ENCODE measurements at places on chromosomes 6 and 20.
A peak's percentile ranks its signal among the peaks of the same experiment; 100 is the strongest.

- DNase-seq, result no peak
Measured at GRCh38 chr6:90413396-90413795, 116.8 kb upstream of the BACH2 start.

- no peak for DNase-seq
Measured at GRCh38 chr6:16474772-16475493, 236.5 kb downstream of the GMPR start.

DNA sequence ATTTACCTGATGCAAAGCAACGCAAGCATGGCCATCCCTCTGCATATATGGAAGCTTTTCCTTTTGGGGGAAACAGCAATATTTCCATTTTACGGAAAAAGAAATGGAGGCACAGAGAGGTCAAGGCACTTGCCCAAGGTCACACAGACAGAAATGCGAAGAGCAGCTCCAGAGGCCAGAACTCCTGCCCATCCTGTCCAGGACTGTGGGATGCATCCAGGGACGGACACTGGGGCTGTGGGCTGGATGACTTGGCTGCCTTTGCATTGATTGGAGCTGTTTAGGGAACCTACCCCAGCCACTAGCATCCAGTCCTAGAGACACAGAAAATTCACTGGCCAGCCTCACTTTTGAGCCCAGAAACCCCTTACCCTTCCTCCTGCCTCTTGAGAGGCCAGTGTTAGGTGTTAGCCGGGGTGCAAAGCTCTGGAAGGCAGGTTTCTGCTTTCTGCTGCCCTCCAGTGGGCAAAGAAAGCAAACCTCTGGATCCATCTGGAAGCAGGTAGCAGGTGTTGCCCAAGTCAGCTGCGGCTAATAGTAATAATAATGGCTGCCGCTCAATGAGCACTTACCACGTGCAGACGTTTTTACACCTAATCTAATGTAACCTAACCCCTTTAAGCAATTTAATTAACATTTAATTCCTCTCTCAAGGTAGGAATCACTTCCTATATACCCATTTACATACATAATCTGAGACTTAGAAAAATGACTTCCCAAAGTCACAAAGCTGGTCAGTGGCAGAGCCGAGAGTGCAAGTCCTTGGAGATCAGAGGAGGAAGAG, 31.7 kb upstream of the CCN5 start:
- peak; percentile 43 for DNase-seq

DNA sequence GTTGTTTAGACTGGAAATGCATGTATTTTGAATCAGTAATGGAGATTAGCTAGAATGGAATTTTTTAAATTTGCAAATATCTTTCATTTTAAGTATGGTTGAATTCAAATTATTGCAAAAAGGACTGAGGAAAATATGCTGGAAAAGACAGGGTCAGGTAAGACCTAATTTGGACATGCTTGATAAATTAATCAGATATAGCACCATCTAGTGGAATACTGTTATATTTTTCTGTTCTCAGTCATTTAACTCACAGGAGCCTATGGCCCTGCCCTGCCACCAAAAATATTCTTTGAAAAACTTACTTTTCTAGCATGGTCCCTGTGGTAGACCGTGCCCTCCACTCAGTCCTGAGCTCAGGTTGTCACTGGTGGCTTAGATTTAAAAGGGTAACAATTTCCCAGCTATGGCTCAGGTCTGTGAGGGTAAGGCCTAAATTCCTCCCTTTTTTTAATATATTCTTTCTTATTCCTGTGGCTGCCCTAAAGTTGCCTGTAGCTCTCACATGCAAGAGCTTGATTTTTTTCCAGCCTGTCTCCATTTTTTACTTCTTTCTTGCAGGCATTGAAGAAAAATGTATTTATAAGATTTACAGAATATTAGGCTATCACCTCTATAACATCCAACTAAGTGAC, 25.3 kb upstream of the KIAA1586 start:
- DNase-seq, result peak; percentile 42

GRCh38 chr6:15362274-15363160, 116.6 kb downstream of the JARID2 start:
- no peak for DNase-seq

GRCh38 chr6:107493158-107494057, 3.5 kb downstream of the SOBP start:
- peak; percentile 30 for DNase-seq

GRCh38 chr20:22615425-22615824, 31.1 kb upstream of the FOXA2 start:
- no peak for DNase-seq

GRCh38 chr6:108442770-108443520, 117.8 kb upstream of the FOXO3 start:
- peak; percentile 47 for DNase-seq

DNA sequence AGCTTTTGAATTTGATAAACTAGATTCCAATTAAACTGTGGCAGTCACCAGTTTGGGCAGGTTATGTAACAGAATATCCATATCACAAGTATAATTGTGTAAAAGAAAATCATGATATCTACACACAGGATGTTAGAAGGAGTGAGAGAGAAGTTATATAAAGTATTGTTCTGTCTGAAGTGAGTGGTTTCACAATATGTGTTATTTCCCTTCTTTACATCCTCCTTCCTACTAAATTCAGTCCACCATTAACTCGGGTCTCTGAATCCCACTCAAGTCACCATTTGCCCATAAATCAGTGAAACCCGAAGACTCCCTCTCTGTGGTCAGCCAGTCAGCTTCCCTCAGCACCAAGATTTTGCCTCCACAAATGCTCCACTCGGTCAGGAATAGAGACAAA, 796 bp downstream of the HLA-DQB1 start:
- peak; percentile 17 for DNase-seq

- DNase-seq, result no peak
Measured at GRCh38 chr20:2248837-2249236, 47.0 kb upstream of the TGM3 start.

DNA sequence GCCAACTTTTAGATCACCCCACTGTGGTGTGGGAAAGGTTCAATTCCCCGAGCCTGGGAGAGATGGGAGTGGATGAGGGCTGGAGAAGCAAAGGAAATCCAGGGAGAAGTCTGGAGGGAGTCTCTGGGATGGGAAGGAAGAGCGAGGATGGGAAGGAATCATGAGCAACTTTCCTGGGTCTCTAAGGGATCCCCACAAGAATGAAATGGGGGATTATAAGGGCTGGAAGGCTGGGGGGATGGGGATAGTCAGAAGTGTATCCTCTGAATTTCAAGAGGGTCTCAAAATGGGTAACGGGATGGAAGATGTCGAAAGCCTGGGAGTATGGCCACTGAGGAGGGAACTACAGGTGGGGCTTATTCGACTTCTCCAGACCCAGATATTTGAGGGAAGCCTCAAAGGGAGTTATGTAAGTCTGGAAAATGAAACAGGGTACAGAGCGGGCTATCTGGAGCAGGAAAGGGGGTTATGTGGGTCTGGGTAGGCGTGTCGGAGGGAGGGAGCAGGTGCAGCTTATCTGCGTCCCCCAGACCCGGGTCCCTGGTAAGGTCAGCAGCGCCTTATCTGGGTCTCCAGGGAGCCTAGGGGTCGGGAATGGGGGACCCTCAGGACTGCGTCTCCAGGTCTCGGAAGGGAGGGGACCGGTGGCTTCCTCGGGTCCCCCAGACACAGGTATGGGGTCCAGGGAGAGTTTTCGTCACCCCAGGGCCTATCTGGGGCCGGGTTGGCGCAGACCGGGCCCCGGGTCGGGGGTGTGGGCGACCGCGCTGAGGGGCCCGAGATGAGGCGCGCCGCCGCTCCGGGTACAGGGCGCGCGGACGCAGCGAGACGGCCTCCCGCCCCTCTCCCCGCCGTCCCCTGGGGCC, 550 bp downstream of the PLAGL2 start:
- no peak for DNase-seq

DNA sequence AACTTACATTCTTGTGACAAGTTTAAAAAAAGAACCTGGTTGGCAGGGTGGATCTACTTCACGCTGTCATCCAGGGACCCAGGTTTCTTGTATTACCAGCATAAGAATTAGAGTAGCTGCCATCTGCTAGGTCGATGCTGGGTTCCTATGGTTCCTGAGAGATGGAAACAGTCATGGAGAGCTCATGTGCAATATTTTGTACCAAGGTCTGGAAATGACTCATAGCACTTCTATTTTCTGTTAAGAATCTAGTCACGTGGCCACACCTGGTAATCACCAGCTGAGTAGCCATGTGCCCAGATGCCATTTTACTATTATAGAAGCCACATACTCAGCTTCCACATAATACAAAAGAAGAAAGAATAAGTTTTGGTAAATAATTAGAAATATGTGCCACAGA, 171.3 kb downstream of the CD83 start:
- DNase-seq, result no peak

DNA sequence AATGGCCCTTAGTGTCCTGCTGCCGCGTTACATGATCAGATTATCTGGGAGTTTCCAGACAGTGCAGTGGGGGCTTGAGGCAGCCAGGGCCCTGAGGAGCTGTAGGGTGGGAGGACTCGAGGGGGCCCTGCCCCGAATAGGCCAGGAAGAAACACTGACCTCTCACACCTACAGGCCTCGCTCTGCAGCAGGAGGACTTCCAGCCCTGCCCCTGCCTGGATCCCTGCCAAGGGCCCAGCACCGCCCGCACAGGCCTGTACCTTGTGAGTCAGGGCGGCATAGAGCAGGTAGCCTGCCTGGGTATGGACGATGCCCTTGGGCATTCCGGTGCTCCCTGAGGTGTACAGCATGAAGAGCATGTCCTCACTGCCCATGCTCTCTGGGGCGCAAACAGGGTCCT, 30.1 kb upstream of the APMAP start:
- no peak for DNase-seq

DNA sequence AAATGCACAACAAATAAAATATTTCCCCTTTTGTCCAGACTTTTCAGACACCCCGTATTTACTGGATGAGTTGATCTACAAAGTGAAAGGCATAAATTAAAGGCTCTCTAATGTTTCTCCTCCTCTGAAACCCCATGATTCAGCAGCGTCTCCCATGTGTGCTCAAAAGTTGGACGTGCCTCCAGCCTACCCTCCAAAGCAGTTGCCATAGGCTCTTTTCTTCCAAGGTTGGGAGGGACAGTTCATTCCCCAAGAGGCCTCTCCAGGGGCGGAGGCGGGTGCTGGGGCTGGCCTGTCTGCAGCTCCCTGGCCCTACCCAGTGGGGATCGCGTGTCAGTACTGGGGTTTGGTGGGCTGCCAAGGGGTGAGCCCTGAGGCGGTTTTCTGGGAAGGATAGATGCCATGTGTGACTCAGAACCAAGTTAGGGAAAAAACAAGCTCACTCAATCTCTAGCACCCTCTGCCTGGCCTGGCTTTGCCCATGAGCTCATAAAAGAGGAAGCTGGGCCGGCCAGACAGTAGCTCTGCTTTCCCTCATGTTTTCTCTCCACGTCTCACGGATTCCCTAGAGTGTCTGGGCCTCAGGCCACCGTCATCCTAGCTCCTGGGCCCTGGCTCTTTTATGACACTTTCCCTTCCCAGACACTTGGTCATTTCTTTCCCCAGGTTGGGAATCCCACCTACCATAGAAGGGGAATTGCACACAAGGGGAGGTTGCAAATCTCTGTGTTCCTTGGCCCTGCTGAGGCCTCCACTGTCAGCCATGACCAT, 8.0 kb upstream of the IER3 start:
- DNase-seq, result peak; percentile 83

DNA sequence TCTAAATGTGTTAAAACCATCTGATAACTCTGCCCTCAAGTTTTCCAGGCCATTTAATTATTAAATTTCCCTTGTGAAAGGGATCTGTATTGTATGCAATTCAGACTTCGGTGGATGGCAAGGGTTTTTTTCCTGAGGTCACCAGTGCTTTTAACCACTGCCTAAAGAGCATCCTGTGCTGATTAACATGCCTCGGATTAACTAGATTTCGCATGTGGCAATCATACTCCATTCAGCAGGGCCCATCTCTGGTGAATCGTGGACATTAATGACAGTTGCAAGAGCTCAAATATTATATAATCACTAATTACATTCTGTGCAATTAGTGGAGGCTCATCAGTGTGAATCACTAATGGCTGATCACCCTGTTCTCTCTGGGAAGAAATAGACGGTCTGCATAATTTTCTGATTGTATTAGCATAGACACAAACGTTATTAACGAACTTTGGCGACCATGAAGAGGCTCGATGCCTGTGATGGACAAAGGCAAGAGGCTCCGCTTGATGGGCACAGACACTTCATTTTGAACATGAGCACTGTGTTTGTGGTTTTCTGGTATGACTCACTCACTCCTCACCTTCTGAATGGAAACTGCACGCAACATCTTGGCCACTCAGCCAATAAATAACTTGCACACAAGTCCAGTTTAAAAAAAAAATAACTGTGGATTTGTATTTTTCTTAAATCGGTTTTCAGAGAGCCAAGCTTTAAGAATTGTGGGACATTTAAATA, 31.4 kb downstream of the LINC00237 start:
- DNase-seq, result peak; percentile 58

GRCh38 chr20:17507032-17507431, 24.1 kb downstream of the BFSP1 start:
- DNase-seq, result no peak

GRCh38 chr6:27111743-27112142, 135.8 kb upstream of the PRSS16 start:
- no peak for DNase-seq

- no peak for DNase-seq
Measured at GRCh38 chr6:90193359-90193758, 103.3 kb downstream of the BACH2 start.

- DNase-seq, result no peak
Measured at GRCh38 chr6:163419413-163420288, 5.1 kb downstream of the QKI start.

DNA sequence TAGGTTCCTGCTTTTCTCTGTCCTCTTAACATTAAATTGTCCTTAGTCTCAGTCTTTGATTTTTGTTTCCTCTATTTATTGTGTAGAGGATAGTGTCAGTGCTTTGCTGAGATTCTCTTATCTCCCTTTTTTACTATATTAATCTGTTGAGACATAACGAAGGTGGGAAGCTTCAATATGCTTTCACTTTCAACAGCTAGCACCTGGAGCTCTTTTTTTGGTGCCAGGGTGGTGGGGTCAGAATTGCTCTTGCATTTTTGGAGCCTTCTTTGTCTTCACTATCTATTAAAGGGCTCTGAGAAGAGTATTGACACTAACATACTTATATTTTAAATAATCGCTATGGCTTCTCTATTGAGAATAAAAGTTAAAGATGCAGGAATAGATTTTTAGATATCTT, 97.1 kb upstream of the EPHA7 start:
- DNase-seq, result no peak

GRCh38 chr6:84687431-84687830, 77.0 kb downstream of the TBX18 start:
- DNase-seq, result no peak

DNA sequence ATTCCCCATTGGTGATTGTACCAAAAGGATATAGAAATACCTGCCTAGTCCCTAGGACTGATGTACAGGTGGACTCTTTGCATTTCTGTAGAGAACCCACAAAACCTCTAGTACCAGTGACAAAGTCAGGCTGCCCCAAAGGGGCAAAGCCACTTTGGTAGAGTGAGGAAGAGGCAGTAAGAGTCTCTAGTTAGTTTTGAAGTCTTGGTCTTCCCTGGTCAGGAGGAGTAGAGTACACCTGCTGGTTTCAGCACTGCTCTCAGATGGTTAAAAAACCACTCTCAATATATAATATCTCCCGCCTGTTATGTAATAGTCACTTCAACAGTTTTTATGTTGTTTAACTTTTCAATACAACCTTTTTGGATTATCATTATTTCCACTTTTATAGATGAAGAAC, 344.9 kb downstream of the CDKAL1 start:
- DNase-seq, result no peak

GRCh38 chr20:2768632-2769015, 31.8 kb downstream of the CPXM1 start:
- no peak for DNase-seq

- no peak for DNase-seq
Measured at GRCh38 chr6:72783035-72783434, 161.2 kb downstream of the KCNQ5 start.

GRCh38 chr20:63568170-63568981, 5.7 kb downstream of the HELZ2 start:
- DNase-seq, result peak; percentile 21
